ENCODE measurements at places on chromosomes 3 and 15. TPM values are rescaled to one million over a fixed set of nuclear protein-coding genes. Genes with fewer than 3 reads are reported as not detected.

Gene GJD2
- not detected for total RNA-seq

Gene SPTBN5
- 0.22 TPM for total RNA-seq

Gene DPPA4
- not detected for total RNA-seq

Gene TMEM45A
- 2.4 TPM for total RNA-seq

Gene NEK11
- total RNA-seq = 4.0 TPM

Gene REC114
- total RNA-seq = not detected

Gene CA12
- total RNA-seq = 147 TPM

Gene THBS1
- total RNA-seq = 34.1 TPM

Gene ACOX2
- total RNA-seq = 11.1 TPM

Gene MYLK
- 16.5 TPM for total RNA-seq

Gene CFAP91
- 0.35 TPM for total RNA-seq

Gene ADCY5
- 0.50 TPM for total RNA-seq

Gene TM4SF4
- 26.5 TPM for total RNA-seq

Gene COL6A5
- total RNA-seq = not detected

Gene MESP1
- 6.8 TPM for total RNA-seq

Gene KBTBD8
- total RNA-seq = 0.56 TPM

Gene STRC
- total RNA-seq = not detected

Gene SMAD6
- total RNA-seq = 25.4 TPM

Gene LRRC57
- total RNA-seq = 11.3 TPM

Gene FGF12
- total RNA-seq = 0.37 TPM

Gene XPC
- 25.7 TPM for total RNA-seq
